CD4-positive, alpha-beta T cell (primary cell): ENCODE measurements at places on chromosomes 13 and 19.

GRCh38 chr13:67306742-67307141 is 76.6 kb upstream of the PCDH9 start:
- DNase-seq: no peak

DNA sequence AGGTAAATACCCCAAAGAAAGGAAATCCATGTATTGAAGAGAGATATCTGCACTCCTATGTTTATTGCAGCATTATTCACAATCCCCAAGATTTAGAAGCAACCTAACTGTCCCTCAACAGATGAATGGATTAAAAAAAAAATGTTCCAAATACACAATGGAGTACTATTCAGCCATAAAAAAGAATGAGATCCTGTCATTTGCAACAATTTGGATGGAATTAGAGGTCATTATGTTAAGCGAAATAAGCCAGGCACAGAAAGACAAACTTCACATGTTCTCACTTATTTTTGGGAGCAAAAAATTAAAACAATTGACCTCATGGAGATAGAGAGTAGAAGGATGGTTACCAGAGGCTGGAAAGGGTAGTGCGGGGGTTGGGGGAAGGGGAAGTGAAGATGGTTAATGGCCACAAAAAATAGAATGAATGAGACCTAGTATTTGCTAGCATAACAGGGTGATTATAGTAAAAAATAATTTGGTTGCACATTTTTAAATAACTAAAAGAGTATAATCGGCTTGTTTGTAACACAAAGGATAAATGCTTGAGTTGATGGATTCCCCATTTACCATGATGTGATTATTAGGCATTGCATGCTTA is 9.7 kb upstream of the ZNF709 start:
- no peak for DNase-seq

- DNase-seq: no peak
Observed at GRCh38 chr13:110005563-110005962, 219.2 kb upstream of the IRS2 start.

DNA sequence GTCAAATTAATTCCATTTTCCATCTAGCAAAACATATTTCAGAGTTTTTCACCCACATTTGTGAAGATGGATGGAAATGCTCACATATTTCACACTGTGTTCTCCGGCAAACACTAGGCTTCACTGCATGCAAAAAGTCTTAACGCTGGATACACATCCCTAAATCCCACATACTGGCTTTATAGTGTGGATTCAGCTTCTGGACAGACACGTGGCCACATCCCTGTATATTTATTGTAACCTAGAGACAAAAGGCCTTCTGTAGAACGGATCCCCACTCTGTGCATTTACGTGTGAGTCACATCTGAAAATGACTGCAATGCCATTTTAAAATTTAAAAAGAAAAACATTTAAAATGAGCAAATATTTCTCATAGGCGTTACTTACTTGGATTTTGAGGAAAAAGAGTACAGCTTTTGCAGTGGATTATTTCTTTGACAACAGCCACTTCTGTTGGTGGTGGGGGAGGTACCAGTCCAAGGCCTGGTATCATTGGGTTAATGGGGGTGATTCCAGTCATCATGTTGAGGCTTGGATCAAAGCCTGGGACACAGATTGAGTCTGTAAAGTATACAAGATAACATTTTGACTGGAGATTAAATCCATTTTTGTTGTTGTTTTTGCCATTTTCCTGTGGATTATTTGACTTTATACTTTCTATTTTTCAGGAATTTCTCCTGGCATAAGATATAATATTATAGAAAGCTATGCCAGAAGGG is 337.7 kb downstream of the DNAJC15 start:
- DNase-seq: no peak

DNA sequence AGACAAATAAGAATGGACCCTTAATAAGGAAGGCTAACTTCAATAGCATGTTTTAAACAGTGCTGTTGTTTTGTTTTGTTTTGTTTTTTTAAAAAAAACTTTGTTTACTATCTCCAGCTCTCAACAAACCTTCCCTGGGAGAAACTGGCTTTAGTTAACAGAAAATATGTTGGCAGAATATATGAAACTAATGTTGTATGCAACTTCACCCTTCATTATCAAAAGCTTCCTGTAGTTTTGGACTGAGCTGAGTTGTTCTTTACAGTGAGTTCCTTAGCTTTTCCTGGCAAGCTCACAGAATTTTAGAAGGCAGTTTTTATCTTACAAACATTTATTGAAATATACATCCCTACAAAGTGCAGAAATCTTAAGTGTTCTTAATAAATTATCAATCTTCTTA is 2480.7 kb upstream of the PCDH20 start:
- no peak for DNase-seq

DNA sequence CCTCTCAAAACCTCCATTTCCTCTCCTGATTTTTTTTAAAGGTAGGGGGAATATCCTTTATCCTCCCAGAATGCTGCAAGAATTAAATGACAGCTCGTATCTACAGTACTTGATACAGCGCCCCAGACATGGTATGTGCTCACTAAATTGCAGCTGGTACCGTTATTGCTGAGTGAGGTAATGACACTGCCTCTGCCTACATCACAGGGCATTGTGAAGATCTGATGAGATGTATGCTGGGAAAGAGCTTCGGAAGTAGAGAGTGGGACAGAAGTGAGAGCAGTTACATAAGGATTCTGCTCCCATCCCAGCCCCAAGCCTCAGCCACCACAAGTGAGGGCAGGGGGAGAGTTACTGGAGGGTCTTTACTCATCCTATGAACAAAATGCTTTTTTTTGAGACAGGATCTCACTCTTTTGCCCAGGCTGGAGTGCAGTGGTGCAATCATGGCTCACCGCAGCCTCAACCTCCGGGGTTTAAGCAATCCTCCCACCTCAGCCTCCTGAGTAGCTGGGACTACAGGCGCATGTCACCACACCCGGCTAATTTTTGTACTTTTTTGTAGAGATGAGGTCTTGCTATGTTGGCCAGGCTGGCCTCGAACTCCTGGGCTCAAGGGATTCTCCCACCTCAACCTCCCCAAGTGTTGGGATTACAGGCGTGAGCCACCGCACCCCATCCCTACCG is 1.7 kb upstream of the FKRP start:
- no peak for DNase-seq

- no peak for DNase-seq
Observed at GRCh38 chr13:20492641-20493040, 33.0 kb downstream of the CRYL1 start.

DNA sequence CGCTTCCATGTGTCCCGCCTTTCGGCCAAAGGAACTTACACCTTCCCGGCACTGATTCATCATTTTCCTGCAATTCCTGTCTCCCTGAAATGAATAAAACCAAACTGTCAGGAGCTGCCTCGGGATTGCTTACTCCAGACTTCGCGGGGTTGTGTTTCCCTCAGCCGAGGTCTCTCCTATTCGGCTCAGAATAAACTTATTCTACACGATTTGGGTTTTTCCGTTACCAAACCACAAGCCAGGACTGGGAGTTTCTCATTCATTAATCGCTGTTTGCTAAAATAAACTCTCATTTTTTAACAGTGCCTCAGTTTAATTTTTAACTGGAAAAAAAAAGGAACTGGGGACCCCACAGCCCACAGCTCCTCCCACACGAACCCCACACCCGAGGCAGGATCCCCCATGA is 667 bp downstream of the ZNF878 start:
- DNase-seq: no peak

DNA sequence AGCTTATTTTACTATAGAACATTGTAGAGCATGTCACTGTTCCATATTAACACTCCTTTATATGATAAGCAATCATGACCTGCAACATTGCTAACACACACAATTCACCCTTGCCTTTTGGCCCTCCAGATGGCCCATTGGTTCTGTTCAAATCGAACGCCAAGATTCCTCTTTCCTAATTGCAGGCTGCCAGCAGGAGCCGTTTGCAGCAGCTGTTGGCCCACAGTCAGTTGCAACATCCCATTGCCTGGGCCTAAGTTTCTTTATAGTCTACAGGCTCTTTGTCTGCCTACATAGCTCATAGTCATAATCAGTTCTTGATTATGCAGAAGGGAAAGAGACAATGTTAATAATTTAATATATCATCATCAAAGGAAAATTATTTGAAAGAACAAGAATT is 37.6 kb downstream of the KCTD12 start:
- no peak for DNase-seq

- no peak for DNase-seq
Observed at GRCh38 chr13:83100237-83100636, 782.0 kb downstream of the SLITRK1 start.

GRCh38 chr19:46806656-46807055 is 18.3 kb upstream of the SLC1A5 start:
- DNase-seq: no peak

DNA sequence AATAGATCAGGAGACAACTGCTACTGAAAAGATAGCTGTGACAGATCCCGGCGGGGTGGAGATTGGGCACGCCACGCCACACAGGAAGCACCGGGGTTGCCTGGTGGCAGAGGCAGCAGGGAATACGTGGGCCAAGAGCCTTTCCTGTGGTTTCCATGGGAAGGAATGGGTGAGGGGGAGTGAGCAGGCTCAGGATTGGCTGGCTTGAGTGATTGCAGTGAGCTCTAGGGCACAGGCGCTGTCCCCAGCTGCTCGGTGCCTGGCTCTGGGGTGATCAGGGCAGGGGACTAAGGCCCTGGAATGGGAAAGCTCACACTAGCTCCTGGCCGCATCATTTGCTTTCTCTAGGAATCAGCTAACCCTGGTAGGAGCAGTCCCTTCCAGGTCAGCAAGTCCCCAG is 166.1 kb downstream of the USP12 start:
- DNase-seq: no peak

DNA sequence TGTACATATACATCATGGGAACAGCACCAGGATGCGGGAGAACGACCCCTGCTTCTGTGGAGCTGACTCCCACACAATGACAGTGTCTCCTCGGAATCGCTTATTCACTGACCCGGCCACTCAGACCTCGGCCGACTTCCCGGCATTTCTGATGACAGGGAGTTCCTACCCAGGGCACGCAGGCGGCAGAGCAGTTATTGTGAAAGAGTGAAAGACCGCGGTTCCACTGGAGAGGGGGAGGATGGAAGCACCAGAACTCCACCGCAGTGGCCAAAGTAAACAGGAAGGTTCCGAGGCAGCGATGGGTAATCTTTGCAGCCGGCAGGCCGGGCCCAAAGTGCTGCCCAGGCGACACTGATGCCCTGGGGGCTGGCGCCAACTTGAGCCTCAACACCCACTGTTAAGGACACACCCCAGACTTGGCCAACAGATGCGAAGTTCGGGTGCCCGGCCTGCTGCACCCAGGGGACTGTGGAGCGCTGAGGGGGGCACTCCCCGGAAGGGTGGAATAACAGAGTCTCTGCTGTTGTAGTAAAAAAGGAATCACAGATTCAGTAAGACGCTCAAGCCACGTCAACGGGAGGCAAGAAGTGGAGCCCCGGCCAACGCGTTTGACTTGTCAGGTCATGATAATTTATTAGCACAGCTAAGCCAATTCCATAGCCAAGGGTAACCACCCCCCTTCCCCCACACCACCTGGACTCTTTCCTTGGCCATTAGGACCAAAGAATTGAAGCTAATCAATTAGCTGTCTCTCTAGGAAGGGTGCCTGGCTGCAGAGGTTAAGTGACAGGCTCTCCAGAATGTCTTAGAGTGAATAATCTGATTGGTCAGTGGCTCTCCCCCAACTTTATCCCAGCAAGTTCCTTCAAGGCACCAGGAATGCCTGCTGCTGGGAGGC is 5.8 kb downstream of the MLLT1 start:
- no peak for DNase-seq

GRCh38 chr13:21557995-21558394 is 46.0 kb downstream of the MICU2 start:
- DNase-seq: no peak

- no peak for DNase-seq
Observed at GRCh38 chr13:95833719-95834118, 156.8 kb downstream of the DNAJC3 start.

- no peak for DNase-seq
Observed at GRCh38 chr13:25300861-25301346, 521 bp upstream of the NUP58 start.

GRCh38 chr13:98798849-98799645 is 46.6 kb upstream of the SLC15A1 start:
- DNase-seq: no peak
